Naive thymus-derived CD8-positive, alpha-beta T cell (primary cell): ENCODE measurements at places on chromosomes 13 and 19.

GRCh38 chr13:91185294-91185863, 162.1 kb upstream of the MIR17HG start:
- DNase-seq: no peak

DNA sequence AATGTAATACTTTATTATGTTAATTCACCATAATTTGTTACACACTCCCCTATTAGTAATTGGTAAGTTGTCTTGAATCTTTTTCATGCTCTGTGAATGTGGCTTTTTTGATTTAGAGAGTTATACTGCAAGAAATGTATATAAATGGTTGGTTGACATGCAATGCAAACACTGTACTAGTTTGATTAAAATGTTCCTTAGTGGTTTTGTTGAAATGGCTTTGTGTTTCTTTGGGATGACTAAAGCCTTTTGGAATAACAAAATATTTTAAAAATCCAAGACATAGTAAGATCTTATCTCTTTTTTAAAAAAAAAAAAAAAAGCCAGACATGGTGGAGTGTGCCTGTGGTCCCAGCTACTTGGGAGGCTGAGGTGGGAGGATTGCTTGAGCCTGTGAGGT, 10.5 kb downstream of the LAMP1 start:
- no peak for DNase-seq

DNA sequence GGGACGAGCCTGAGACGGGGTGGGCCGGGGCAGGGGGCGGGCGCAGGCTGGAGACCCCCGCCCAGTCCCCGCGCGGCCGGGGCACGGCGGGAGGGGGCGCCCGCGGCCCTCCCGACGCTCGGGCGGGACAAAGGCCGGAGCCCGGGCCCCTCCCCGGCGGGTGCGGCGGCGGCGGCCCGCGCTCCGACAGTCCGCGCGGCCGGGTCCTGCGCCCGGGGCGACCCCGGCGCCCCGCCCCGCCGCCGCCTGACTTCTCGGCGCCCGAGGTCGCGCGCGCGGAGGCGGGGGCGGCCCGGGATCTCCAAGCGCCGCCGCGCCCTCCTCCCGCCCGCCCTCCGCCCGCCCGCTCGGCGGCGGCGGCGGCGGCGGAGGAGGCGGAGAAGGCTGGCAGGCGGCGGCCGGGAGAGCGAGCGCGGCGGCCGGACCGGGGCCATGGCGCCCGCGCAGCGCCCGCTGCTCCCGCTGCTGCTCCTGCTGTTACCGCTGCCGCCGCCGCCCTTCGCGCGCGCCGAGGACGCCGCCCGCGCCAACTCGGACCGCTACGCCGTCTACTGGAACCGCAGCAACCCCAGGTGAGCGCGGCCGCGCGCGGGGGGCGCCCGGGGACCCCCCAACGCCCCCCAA, at the start of gene EFNA2:
Gene EFNA2, plus strand, starts transcription at position 137 of the 624 bp plus-strand sequence. Its CDS starts 296 bp downstream, at position 433.
- no peak for DNase-seq

DNA sequence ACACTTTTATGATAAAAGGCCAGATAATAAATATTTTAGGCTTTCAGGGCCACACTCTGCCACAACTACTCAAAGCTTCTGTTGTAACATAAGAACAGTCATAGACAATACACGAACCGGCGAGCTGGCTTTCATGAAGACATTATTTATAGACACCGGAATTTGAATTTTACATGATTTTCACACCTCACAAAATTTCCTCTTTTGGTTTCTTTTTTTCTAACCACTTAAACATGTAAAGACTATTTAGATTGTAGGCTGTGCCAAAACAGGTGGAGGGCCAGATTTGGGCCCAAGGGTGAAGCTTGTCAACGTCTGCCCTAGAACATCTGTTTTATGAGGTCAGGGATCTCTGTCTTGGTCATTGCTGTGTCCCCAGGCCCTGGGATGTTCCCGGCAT, 29.7 kb upstream of the FXYD3 start:
- no peak for DNase-seq
